ENCODE measurements at places on chromosomes 5 and 9.

GRCh38 chr9:72524820-72525540 lies 3.6 kb downstream of the TMC1 start:
- DNase-seq, result peak; percentile 19

DNA sequence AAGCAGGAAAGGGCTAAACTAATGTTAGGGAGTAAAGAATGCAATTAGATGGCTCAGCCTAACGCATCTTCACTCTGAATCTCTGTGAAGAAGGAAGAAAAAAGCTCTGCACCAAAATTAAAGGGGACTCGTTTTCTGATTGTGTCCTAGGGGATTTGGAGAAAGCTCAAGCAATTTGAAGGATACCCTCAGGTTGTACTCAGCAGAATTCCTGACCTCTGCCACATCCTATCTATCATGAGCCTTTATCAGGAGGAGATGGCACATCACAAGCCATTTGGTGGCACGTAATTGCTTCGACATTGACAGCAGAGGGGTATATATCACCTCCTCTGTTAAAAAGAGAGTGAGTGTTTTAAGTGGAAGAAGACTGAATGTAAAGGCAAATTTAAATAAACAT lies 32.2 kb upstream of the EBF1 start:
- no peak for DNase-seq

DNA sequence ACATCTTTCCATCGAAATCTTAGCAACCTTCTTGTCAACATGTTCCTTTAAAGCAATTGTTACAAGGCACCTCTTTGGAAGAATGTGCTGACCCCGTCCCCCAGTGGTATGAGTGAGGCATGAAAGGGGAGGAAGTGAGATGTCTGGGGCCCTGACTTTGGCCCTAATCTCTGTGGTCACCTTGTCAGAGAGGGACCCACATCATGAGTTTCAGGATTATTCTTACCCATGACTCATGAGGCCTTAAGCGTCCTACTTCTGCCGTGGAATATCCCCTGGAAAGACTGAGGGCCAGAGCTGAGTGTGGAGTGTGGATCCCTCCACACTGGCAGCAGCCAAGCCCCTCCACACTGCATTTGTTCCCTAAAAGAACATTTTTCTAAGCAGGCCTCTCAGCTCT lies 81.2 kb downstream of the FSTL4 start:
- DNase-seq, result no peak

DNA sequence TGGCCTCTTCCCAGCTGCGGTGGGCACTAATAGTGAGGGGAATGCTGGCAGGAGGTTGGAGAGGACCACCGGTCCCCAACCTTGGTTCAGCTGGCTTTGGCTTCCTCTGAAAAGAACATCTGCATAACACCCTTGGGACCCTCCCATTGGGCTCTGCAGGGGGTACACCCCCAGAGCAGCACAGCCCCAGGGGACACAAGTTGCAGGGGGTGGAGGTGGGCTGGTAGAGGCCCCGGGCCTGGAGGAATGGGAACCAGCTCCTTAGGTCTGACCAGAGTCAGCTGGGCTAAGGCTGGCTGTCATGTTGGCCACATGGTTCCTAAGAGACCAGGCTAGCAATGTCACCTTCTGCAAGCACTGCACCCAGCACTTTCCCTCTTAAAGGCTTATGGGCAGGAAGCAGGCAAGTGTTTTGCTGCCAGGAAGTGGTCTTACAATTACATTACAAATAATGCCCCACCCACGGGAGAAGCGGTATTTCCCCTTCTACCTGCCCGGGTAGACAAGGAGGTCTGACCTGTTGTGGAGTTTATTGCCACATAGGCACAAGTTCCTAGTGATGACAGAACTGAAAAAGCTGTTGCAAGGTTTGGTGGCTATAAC lies 18.1 kb downstream of the GCNT4 start:
- DNase-seq, result no peak

GRCh38 chr9:112647596-112647995 lies 70.3 kb downstream of the INIP start:
- DNase-seq, result no peak

- DNase-seq, result no peak
Measured at GRCh38 chr5:143691945-143692290, 120.0 kb upstream of the HMHB1 start.

GRCh38 chr5:80973027-80973426 lies 12.9 kb downstream of the RASGRF2 start:
- no peak for DNase-seq

DNA sequence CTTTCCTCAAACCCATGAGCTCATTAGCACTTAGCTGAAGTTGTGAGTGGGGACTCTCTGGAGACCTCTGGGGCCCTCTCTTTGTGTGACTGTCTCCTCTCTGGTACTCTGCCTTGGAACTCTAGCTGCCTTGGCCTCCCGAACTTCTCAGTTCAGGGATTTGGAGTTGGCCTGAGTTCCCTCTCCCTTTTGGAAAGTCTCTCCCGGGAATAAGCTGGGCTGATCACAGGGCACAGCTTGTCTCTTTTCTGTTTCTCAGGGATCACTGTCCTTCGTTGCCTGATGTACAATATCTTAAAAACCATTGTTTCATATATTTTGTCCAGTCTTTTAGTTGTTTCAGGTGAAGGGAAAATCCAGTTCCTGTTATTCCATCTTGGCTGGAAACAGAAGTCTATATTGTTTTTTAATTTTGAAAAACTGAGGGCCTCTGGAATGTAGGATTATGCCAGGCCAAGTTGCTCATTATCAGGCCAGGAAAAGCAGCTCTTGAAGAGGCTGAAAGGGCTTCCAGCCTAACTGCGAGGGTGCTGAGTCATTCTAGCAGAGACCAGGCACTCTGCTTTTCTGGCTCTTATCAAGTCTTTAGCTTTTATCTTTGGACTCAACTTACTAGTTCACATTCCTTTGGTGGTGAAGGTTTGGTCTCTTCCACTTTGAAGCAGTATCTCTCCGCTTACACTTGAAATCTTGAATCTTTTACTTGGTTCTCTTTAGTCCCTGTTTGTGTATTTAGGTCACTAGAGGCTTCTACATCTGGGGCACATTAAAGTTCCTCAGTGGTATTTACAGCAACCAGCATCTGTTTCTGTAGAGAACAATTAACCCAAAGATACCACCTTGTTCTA lies 8.4 kb upstream of the RGS3 start:
- no peak for DNase-seq

DNA sequence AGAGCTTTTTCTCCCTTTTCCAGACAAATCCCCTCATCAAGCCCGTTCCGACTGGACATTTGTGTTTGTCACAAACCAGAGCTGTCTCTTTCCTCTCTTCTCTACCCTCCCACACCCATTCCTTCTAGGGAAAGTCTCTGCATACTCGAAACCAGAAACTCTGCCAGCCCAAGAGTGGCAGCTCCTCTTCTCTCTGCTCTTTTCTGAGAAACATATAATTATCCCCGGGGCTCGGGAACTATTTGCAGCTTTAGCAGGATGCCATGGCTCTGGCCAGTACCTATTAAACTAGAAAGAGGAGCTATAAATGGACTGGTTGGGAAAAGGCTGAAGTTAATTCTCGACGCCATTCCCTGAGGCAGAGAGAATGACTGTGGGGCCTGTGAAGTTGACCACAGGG lies 82.6 kb downstream of the SH3PXD2B start:
- DNase-seq, result no peak

GRCh38 chr5:180526269-180526668 lies 32.1 kb downstream of the CNOT6 start:
- no peak for DNase-seq

DNA sequence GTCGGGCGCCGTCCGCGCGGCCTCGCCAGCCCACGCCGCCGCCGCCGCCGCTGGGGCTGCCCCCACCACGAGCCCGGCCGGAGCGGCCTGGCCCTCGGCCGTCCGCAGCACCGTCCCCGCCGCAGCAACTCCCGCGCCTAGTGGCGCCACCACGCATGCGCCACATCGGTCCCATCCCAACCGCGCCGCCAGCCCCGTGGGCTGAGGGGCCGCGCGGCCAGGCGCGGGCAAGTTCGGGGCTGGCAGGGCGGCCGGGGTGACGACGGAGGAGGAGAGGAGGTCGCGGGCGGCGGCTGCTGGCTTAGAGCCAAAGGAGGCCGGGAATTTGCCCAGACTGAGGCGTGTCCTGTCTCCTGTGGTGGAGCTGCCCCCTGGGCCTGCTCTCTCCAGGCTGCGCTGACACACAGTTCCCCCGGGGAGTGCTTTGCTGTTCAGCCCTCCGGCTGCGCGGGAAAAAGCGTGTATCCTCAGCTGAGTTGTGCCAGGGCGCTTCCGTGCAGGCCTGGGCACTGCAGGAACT lies at the start of gene TUSC1:
TUSC1 (minus strand) TSS at position 298 of the 520 bp plus-strand sequence; CDS start at position 166, 132 bp downstream.
- no peak for DNase-seq

All from stimulated activated CD4-positive, alpha-beta T cell treated with anti-CD3 and anti-CD28 coated beads, TNF-alpha, amount 100 ng/mL, for 4 hours (primary cell).